ENCODE measurements at places on chromosomes 3 and 15.

- DNase-seq, result no peak
These were observed 17.9 kb downstream of the FANCD2OS start for GRCh38 chr3:10090179-10090578.

DNA sequence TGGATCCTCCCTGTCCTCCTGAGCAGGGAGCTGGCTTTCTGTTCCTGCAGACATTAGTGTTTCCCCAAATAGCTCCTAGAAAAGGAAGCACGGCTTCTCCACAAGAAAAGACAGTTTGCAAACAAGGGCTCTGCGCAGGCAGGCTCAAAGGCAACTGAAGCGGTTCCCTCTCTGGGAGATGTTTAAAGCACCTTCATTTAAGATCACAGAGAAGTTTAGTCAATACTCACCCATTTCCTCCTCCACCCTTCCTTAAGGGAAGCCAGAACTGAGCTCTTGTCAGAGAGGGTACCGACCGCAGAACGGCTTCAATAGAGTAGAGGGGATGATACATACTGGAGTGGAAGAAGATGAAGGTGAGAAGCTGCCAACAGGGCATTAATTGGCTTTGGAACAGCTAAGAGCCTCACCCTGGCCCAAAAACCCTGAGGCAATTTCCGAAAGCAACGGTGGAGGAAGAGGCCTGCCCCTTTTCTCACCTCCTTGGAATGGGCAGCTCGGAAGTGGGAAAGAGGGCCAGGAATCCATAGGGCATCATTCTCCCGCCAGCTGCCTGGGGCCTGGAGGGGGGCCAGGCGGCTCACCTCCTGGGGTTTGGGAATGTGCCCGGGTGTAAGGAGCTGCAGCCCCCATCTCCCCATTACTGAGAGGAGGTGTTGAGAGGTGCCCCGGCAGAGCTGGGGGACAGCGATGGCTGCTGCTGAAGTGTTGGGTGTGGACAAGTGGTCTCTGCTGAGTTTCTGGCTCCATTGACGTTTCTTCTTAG is 4.8 kb upstream of the EPHB3 start:
- DNase-seq, result no peak

GRCh38 chr3:70981231-70981880 is 602.2 kb downstream of the FOXP1 start:
- DNase-seq, result no peak

DNA sequence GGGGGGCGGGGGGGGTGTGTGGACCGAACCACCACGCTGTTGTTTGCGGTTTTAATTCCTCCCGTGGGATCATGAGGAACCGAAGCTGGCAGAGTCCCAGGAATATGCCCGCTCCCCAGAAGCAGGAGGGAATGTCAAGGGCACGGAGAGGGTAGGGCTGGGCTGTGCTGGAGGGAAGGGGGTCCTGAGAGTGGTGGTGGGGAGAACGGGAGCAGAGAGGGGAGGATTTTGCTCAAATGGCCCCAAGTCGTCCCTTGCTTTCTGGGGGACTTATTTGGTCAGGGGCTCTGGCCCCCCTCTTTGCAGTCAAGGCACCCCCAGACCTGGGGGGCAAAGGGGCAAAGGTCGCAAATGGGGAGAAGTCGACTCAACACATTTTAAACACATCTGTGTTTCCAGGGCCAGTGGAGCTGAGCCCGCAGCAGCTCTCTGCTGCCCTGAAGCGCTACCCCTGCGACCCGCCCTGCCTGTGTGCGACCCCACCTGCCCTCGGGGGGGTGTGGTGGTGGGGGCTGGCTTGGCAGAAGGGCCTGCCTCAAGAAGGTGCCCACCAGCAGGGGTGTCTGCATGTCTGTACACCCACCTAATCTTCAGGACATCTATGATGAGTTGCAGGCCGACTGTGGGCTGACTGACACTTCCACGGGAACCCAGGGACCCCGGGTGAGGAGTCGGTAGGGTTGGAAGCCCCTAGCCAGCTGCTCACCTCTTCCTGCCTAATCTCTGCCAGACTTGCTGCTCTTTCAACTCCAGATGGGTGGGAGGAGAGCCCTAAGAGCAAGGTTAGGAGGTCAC is 602 bp upstream of the ATP2B2 start:
- DNase-seq, result peak; percentile 46

GRCh38 chr3:183794452-183794851 is 30.9 kb downstream of the MAP6D1 start:
- no peak for DNase-seq

GRCh38 chr3:195609229-195609628 is 25.5 kb upstream of the APOD start:
- no peak for DNase-seq

GRCh38 chr15:57421551-57421950 is 45.2 kb downstream of the CGNL1 start:
- DNase-seq, result no peak

DNA sequence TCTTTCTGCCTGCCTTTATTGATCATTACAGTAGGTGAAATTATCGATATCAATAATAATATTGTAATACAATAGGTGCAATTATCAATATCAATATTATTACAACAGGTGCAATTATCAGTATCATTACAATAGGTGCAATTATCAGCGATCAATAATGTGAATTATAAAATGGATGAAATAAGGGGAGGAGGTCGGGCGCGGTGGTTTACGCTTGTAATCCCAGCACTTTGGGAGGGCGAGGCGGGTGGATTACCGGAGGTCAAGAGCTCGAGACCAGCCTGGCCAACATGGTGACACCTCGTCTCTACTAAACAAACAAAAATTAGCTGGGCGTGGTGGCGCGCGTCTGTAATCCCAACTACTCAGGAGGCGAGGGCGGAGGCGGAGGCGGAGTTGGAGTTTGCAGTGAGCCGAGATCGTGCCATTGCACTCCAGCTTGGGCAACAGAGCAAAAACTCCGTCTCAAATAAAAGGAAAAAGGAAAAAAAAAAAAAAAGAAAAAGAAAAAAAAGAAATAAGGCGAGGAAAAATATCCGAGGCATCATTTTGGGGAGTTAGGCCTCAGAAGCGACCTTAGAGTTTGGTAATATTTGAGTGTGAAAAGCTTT is 611 bp upstream of the BNIP2 start:
- DNase-seq, result peak; percentile 83

DNA sequence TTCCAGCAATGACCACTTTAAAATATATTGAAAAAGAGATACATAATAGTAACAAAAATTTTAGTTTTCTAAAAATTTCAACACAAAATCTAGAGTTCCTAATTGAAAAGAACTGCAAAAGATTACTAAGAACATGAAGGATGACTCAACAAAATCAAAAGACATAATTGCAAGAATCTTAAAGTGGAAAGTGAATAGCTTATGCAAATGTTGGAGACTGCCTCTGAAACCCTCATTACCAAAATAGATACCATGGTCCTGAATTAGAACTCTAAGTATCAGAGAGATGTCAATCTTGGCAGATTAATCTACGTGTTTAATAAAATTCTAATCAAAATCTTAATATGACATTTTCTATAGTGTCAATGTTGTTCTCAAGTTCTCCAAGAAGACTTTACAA is 60.7 kb upstream of the SGO1 start:
- no peak for DNase-seq

GRCh38 chr3:31384117-31384516 is 148.6 kb upstream of the STT3B start:
- DNase-seq, result no peak

DNA sequence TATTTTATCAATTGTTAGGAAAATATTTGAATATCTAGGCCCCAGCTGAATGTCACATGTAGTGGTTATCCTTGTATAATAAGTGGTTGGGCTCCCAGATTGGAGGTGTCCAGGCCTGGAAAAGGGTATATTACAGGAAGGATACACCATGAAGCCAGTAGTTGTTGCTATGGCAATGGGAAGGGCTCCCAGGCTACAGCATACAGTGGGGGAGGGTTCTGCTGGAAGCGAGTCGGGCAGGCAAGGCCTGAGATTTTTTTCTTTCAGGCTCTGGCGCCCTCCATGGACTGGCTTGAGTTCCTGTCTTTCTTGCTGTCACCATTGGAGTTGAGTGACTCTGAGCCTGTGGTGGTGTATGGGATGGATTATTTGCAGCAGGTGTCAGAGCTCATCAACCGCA is 8.9 kb downstream of the ECE2 start:
- DNase-seq, result peak; percentile 67

DNA sequence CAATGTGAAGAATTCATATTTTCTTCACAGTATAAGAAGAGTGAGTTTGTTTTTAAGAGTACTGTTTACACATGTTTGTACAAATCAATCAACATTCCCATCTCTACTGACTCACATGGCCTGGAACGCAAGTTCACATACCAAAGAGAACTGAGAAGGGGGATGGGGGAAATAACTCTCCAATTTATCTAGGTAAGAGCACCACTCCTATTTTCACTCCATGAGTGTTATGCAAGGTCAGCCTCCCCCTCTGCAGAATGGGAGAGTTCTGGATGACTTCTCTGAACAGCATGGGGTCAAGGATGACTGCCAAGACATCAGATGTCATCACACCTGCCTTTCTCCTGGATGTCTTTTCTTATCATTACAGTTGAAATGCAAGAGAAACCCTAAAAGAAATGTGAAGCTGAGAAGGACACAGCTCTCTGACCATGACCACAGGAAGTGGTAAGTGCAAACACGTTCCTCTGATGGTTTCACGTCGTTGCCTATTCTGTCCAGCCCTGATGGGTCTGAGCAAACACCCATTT is 95.2 kb downstream of the SEMA6D start:
- no peak for DNase-seq

DNA sequence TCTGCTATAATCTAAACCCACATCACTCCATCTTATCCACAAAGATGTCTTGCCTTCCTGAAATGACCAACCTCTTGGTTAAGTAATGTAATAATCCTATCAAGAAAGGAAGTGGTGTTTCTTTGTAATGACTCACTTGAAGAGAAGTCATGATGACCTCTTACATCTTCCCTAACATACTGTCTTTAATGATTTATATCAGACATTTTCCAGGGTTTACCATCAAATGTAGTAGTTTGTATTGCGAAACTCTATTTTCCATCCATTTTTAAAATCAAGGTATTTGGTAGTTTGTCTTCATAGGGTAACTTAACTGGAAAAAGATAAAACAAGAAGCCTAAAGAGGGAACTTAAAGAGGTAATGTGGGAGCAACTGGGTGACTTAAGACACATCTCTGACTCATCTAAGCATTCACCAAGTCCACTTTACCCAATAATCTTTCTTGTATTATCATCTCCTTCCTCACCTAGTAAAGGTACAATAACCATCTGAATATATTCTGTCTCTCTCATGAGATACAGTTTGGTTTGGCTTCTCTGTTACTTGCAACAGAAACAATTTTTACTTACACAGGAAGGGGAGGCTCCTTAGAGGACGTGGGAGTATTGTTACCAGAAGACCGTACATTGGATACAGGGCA is 5.7 kb upstream of the MAPK6 start:
- no peak for DNase-seq

GRCh38 chr3:8599146-8599545 is 45.5 kb downstream of the SSUH2 start:
- no peak for DNase-seq

DNA sequence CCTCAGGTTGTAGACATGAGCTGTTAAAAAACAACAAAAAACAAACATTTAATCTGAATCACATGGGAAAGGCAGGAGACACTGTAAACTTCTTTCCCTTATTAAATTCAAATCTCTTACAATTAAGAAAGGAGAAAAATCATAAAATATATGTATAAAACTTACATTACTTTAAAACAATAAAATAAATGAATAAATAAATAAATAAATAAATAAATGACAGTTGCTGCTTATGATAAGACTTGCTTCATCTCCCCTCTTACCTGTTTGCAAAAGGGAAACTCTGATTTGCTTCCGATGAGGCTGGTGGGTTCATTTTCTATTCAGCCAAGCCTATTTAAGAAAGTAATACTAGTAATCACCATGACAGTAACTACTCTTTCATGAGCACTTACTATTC is 353.4 kb upstream of the TBL1XR1 start:
- DNase-seq, result no peak

GRCh38 chr3:55816794-55817576 is 329.9 kb upstream of the WNT5A start:
- no peak for DNase-seq

DNA sequence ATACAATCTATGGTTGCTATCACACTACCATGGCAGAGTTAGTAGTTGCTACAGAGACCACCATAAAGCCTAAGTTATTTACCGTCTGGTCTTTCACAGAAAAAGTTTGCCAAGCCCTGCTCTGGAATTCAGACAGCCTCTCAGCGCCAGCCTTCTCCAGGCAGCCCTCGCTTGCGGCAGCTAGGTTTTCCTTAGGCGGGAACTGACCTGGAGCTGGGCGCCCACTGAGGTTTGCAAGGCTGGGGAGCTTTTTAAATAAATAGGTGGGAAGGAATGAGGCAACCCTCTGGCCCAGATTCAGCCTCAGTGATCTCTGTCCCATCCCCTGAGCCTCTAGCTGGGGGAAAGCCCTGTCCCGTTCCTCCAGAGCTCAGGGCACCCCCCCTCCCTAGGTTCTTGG is 1.2 kb downstream of the CTSH start:
- no peak for DNase-seq

DNA sequence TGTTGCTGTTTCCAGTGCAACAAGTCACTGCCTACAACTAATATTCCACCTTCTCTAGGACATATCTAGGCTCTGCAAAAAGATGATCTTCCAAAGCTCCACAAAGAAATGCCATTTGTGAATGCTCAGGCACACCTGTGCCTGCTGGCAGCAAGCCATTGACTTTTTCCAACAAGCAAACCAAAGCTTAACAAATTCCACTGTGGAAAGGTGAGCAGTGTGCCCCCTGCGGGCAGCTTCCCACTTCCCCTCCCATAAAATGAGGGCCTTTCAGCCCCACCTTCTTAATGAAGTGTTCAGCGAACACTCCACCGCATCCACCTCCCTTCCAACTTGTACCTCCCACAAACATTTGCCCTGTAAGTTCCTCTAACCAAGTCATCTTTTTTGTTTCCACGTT is 157.5 kb upstream of the SLC24A5 start:
- no peak for DNase-seq

DNA sequence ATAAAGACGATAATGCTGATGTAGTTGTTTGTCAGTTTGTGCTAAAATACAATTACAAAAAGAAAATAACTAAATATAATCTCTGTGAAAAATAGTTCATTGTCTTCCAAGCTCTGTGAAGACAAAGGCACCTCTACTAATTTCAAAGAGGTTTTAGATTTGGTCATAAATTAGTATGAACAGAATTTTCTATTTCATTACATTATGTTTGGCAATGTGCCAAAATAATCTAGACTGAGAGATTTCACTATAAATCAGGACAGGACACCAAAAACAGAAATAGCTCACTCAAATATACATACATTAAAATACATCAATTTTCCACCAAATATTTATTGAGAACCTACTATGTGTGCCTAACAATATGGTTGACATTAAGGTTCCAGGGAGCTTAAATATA is 264.9 kb upstream of the CCDC54 start:
- no peak for DNase-seq

GRCh38 chr3:44359146-44359751 is 20.7 kb downstream of the TCAIM start:
- DNase-seq, result no peak

GRCh38 chr3:119717520-119717919 is 14.7 kb downstream of the CFAP91 start:
- DNase-seq, result no peak

DNA sequence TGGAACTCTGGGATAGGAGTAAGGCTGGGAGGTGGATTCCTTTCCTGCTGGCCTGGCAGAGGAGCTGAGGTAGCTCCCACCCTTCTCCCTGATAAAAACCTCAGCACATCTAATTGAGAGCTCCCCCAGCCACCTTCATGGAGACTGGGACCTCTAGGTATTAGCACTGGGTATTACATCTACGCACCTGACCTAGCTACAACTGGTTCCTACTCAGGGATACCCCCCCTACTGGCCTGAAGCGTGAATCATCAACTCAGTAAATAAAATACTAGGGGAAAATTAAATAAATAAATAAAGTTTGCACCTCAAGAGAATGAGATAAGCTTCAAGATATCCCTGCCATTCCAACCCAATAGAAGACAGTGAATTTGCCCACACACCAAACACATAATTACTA is 140.4 kb downstream of the NEK10 start:
- peak; percentile 10 for DNase-seq

Data from NCI-H526 (cell line).